ENCODE measurements at places on chromosomes 7 and 10.

GRCh38 chr10:9234191-9234590 is 1179.7 kb downstream of the GATA3 start:
- no peak for DNase-seq

- no peak for DNase-seq
Observed at GRCh38 chr10:86535132-86535882, 13.7 kb upstream of the WAPL start.

DNA sequence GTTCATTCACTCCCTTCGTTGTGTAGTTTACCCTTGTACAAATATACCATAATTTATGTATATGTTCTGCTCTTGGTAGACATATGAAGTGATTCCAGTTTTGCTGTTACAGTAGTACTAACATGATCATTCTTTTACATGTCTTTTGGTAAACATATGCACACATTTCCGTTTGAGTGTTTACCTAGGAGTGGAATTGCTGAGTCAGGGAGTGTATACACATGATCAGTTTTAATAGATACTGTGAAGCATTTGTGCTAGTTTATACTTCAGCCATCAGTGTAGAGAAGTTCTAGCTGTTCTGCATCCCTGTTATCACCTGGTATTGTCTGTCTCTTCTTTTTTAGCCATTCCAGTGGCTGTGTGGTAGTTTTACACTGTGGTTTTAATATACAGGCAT is 34.5 kb upstream of the CYP26C1 start:
- no peak for DNase-seq

- DNase-seq = no peak
Observed at GRCh38 chr10:87090779-87091178, 3.9 kb downstream of the GLUD1 start.

DNA sequence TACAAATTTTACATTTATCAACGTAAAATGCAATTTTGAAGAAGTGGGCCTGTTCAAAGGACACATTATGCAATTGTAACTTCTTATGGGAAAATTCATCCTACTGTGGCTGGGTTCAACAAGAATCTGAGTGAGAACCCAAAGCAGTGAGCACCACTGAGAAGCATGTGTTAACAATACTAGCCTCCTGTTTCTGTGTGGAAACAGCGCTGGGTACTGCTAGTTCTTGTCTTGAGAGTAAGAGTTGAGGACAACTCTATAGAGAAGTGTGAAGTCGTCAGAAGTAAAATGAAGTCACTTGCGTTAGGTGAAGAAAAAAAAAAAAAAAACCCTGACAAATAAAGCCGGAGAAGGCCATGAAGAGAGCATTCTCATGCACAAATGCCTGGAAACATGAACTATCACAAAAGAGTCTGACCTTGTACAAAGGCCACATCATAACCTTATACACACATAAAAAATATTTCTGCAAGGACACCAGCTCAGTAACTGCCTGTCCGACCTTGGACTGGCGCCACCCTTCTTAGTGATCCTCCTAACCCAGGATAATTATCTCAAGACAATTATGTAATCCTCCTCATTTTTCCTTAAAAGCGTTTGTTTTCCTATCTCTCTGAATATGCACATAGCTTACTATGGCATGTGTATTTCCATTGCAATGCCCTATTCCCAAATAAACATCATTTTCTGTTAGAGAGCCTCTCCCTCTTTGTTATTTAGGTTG is 554.9 kb downstream of the HTR7 start:
- DNase-seq = no peak

DNA sequence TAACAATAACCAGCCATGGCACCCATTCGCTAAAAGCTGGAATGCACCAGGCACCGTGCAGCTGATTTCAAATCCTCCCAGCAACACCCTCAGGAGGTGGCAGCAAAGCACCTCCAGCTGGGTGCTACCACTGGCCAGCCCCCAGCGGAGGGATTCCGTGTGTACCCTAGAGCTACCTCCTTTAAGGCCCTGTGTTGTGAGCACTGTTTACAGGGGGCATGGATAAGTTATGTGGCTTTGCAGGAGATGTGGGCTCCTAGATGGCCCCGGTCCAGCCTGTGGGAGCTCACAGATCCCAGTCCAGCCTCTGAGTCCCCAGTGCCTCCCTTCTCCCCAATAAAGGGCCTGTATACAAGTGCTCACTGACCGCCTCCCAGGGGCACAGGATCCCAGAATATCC is 27.1 kb downstream of the TNRC18 start:
- DNase-seq = peak; percentile 38

GRCh38 chr10:110811791-110812581 is 59.7 kb upstream of the PDCD4 start:
- DNase-seq = no peak

- no peak for DNase-seq
Observed at GRCh38 chr7:125878235-125878956, 948.8 kb upstream of the POT1 start.

DNA sequence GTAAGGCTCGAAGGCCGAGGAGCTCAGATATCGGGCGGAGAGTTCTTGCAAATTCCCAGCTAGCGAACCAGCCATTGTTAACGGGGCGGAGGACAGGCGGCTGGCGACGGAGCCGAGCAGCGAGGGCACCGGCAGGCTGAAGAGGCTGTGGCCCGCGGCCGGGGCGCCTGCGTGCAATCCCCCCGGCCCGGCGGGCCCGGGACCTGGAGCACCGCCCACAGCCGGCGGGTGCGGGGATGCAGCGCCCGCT is 4.1 kb downstream of the VAX1 start:
- no peak for DNase-seq

GRCh38 chr7:152868122-152869040 is 108.8 kb downstream of the ACTR3B start:
- no peak for DNase-seq

- peak; percentile 65 for DNase-seq
Observed at GRCh38 chr10:97210543-97210960, 24.8 kb upstream of the SLIT1 start.

DNA sequence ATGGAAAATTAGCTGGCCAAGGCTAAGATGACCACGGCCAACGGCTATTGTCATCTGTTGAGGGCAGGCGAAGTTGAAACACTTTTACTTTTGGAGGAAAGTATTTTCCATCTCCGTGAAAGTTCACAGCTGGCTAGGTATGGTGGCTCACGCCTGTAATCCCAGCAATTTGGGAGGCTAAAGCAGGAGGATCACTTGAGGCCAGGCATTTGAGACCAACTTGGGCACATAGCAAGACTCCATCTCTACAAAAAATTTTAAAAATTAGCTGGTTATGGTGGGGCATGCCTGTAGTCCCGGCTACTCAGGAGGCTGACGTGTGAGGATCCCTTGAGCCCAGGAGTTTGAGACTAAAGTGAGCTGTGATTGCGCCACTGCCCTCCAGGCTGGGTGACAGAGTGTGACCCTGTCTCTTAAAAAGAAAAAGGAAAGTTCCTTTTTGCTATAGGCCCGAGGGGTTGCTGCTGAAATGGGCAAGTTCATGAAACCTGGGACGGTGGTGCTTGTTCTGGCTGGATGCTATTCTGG is 85.5 kb upstream of the MKLN1 start:
- DNase-seq = no peak

DNA sequence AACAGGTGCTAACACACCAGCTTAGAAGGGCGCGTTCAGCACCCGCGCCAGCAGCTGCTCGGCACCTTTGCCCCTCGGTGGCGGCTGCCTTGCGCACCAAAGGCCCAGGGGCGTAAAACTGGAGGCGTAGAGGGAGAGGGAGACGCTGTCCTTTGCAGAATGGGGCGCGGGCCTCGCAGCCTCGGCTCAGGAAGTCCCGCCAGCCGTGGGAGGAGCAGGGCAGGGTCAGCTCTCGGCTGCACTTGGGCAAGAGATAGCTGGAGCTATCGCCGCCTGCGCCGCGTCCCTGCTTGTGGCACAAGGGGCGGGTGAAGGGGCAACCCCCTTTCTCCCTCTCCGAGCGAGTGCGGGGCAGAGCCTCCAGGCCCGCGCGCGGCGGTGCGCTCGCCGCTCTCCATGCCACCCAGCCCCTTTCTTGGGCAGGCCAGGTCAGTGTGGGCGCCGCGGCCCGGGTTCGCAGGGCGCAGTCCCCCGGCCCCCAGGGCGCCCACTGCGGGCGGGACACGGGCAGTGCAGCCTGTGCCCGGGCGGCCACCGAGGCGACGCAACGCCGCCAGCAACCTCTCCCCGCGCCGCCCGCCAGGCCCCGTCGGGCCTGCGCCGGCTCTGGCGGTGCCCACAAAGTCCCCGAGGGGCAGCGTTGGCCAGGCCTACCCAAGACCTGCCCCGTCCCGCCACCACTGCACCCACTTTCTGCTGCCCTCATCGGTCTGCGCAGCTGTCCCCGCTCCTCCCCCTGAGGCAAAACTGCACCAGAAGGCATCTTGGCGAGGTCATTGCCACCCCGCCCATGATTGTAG is 4.1 kb downstream of the NEUROD6 start:
- DNase-seq = no peak

- no peak for DNase-seq
Observed at GRCh38 chr10:74955796-74956195, 129.4 kb downstream of the KAT6B start.

GRCh38 chr7:46011059-46011458 is 90.0 kb upstream of the IGFBP3 start:
- no peak for DNase-seq

- no peak for DNase-seq
Observed at GRCh38 chr10:97777143-97777542, 5.3 kb upstream of the SFRP5 start.

DNA sequence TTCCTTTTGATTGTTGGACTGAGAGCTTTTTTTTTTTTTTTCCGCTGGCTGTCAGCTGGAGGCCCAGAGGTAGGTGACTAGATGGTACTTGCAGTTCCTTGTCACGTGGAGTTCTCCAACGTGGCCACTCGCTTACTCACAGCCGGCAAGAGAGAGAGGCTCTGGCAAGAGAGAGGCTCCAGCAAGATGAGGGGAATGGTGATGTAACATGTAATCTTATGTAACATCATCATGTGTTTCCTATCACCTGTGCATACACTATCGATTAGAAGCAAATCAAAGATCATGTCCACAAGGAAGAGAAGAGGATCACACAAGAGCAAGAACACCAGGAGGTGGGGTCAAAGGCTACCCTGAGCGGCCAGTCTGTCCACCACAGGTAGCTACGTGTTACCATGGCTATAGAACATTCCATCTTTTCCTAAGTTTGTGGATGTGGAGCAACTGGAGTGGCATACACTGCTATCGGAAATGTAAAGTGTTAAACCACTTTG is 4.0 kb upstream of the BORCS7 start:
- DNase-seq = no peak

DNA sequence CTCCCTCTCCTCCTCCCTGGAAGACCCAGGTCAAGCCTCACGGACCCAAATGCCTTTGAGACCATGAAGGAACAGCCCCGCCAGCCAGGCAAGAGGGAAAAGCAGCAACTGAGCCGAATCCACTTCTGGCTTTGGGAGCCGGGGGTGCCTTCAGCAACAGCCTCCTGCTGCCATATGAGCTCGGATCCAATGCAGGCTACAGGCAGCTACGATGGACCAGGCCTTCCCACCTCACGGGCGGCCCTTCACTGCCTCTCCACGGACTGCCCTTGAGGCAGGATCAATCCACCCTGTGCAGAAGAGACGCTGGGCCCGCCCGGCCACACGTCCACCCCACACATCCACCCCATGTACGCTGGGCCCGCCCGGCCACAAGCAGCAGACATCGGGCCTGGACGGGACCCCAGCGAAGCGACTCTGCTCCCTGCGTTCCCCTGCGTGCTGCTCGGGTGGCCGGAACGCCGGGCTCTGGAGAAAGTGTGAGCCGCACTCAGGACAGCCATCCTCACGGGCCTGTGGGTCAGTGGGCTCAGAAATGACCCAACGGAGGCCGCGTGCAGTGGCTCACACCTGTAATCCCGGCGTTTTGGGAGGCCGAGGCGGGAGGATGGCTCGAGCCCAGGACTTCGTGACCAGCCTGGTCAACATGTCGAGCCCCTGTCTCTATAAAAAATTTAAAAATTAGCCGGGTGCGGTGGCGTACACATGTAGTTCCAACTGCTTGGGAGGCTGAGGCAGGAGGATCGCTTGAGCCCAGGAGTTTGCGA is 82.0 kb downstream of the FOXL3 start:
- no peak for DNase-seq

GRCh38 chr10:90018819-90019218 is 317.4 kb downstream of the KIF20B start:
- DNase-seq = no peak

DNA sequence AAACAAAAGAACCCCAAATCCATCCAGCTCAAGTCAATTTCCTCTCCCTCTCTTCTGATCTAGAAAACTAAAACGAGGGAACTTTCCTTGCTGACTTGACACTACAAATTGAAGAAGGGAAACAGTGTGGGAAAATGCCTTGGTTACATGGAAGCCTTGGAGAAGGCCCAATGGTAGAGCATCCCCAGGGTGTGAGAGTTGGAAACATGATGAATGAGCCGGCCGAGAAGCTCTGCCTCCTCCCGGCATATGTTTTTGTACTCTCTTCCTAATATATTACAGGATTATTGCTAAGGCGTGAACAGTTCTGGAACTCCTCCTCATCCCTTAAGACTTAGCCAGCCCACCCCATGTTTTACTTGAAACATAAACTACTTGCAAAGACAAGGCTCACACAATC is 618.2 kb upstream of the MGMT start:
- DNase-seq = no peak

GRCh38 chr10:525565-526315 is 163.7 kb downstream of the DIP2C start:
- no peak for DNase-seq

DNA sequence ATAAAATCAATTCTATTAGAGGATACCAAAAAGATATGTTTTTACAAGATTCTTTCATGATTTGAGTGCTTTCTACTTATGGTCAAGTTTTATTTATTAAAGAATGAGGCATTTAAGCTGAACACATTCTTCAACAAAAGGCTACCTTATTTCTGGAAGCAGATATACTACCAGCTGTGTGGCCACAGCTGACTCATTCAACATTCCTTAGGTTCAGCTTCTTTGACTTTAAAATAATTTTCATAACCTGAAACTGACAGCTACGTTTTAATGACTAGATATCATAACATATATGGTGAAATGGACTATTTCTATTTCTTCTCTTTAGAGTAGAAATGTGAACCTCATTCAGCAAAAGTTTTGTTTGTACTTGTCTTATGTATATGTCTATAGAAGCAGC is 414.2 kb upstream of the SEMA3C start:
- no peak for DNase-seq
